Kidney glomerular epithelial cell (primary cell): ENCODE measurements at places on chromosomes 6 and 20.

GRCh38 chr6:74366634-74367033 lies 670.6 kb downstream of the CD109 start:
- no peak for DNase-seq

GRCh38 chr6:111764238-111765175 lies 108.7 kb downstream of the FYN start:
- no peak for DNase-seq

DNA sequence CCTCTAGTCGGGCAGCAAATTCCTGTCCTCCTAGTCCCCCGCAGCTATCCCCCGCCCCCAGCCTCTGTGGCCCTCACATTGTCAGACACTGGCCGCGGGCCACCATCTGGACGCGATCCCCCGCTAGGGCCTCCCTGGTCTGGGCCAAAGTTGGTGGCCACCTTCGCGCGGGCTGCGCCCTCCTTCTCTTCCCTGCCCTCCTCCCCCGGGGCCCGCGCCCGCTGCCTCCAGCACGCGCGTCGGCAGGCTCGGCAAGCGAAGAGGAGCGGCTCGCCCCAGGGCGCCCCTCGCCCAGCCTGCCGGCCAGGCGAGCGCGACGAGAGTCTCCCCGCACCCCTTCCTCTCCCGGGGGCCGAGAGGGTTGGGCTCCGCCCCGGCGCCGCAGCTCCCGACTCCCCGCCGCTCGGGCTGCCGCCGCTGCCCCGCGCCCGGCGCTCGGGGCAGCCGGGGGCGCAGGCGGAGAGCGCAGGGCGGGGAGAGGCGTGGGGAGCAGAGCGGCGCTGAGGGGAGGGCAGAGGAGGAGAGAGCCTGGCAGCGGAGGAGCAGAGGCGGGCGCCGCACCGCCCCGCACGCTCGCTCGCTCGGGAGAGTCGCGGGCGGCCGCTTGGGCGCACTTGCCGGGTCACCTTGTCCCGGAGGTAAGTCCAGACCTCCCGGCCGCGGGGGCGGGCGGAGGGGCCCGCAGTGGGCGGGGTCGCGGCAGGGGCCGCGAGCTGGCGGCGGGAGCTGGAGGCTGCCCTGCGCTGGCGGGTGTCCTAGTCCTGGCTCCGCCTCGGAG lies at the start of gene SYNDIG1:
Gene SYNDIG1 (plus strand): TSS at position 514 of the 778 bp plus-strand sequence. CDS start 73,469 bp downstream, outside the sequence.
- DNase-seq = no peak

- no peak for DNase-seq
These were observed 432.8 kb downstream of the GRIK2 start for GRCh38 chr6:101826269-101826668.

DNA sequence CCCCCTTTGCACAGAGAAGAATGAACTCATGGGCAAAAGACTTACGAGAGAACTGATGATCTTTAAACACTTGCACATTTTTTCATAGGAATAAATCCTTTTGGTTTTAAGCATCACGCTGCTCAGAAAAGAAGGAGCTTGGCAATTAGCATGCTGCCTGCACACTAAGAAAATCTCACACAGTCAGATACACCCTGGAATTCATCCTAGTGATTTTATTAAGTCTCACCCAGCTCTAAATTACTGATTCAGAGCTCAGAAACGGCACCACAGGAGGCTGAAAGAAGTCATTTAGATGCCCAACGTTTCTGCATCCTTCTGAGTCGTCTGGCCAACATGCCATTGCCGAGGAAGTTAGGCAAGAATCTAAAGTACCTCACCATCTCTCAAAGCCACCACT lies 18.0 kb upstream of the NRSN1 start:
- DNase-seq = no peak

DNA sequence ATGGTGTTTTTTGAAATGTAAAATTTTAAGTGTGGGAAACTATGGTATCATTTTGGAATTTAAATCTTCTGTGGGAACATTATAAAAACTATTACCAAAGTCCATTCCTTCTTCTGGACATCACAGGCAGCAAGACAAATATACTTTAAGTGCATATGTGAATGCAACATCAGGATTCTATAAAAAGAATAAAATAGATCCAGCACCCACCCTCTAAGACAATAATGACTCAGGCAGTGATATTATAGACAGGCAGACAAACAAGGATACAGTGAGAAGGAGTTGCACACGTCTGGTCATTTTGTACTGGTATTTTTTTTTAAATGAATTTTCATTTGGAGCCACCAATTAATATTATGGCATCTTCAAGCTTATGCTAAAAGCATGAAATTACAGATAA lies 21.1 kb upstream of the NEDD9 start:
- no peak for DNase-seq

GRCh38 chr6:97440590-97441176 lies 157.7 kb upstream of the MMS22L start:
- peak; percentile 23 for DNase-seq

GRCh38 chr6:49462599-49462926 lies 490 bp downstream of the MMUT start:
- no peak for DNase-seq
